ENCODE measurements at places on chromosomes 3 and 15. TPM values are rescaled to one million over a fixed set of nuclear protein-coding genes. Genes with fewer than 3 reads are reported as not detected.

Gene CHRD
- 0.39 TPM for total RNA-seq

Gene MLF1
- 26.8 TPM for total RNA-seq

Gene GRK7
- not detected for total RNA-seq

Gene FURIN
- total RNA-seq, result 65.2 TPM

Gene LIPH
- total RNA-seq, result 5.6 TPM

Gene OR5K1
- not detected for total RNA-seq

Gene RASGRF1
- total RNA-seq, result 0.10 TPM

Gene NDN
- 0.10 TPM for total RNA-seq

All from A549 treated with GW870086 at 1 μM for 4 hours (cell line).